ENCODE measurements at places on chromosomes 4 and X.

DNA sequence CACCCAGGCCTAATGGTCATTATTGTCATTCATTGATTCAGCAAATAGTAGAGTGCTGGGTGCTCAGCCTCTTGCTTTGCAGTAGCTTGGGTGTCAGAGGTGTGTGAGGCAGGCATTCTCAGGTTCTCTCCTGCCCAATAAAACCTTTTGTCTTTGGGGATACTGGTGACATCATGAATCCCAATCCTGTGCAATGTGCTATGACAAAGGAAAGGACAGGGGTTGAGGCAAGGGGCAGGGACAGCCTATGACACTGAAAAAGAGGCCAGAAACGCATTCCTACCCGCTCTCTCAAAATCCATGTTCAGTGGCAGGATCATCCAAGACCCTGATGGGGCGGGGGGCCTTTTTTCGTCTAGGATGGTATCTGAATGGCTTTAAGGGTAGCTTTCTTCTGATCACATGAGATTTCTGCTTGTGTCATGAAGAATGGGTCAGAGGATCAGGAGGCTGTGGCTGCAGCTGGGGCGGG is 1.5 kb upstream of the FAM193A start:
- DNase-seq = peak; percentile 12

DNA sequence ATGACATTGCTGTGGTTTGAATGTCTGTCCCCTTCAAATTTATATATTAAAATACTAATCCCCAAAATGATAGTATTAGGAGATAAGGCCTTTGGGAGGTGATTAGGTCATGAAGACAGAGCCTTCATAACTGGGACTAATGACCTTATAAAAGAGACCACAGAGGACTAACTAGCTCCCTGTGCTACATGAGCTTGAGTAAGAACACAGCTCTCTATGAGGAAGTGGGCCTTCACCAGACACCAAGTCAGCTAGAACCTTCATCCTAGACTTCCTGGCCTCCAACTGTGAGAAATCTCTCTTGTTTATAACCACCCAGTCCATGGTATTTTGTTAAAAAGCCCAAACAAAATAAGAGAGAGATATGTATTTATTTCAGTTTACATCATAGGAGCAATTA is 242.2 kb upstream of the CTSO start:
- DNase-seq = no peak

- no peak for DNase-seq
Observed at GRCh38 chr4:108636246-108636645, 14.2 kb upstream of the OSTC start.

- no peak for DNase-seq
Observed at GRCh38 chr4:97215409-97215941, 927.8 kb downstream of the STPG2 start.

- no peak for DNase-seq
Observed at GRCh38 chr4:72525938-72526337, 43.1 kb downstream of the ADAMTS3 start.

GRCh38 chr4:179040259-179040658 is 1598.0 kb upstream of the AGA start:
- DNase-seq = no peak

GRCh38 chr4:115844180-115844579 is 730.8 kb upstream of the NDST4 start:
- no peak for DNase-seq

- DNase-seq = no peak
Observed at GRCh38 chr4:129046055-129046959, 47.0 kb downstream of the SCLT1 start.

DNA sequence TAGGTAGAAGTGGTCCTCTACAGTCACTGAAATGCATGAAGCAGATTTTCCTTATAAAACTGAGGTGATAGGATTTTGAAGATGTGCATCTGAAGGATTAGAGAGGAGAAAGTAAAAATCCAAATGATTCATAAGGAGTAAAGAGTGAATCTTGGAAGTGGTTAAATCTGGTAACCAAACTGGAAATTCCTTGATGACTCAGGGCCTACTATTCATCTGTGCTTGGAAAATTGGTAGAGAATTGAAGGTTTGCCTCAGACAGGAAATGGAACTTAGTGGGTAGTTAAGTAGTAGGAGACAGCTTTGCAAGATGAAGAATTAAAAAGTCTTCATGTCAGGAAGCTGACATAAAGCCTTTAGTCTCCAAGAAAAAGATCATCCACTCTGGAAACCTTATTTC is 368.9 kb upstream of the CTSO start:
- no peak for DNase-seq

DNA sequence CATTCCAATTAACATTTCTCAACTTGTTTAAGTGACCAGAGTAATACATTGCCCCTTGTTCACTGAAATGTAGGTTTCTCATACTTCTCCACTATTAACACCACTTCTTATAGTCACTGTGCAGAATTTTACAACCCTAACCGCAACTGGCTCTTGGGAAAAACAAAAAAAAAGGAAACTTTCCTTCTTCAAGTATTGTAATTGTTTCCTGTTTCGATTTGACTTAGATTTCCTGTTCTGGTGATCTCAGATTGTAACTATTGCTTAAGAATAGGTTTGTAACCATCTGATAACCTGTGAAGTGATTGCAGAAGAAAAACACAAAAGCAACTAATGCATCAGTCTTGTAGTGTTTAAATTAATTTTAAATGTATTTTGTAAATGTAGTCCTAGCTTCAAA is 594.7 kb upstream of the GALNT7 start:
- DNase-seq = peak; percentile 5

- DNase-seq = no peak
Observed at GRCh38 chrX:131053076-131053475, 5.1 kb upstream of the ARHGAP36 start.

DNA sequence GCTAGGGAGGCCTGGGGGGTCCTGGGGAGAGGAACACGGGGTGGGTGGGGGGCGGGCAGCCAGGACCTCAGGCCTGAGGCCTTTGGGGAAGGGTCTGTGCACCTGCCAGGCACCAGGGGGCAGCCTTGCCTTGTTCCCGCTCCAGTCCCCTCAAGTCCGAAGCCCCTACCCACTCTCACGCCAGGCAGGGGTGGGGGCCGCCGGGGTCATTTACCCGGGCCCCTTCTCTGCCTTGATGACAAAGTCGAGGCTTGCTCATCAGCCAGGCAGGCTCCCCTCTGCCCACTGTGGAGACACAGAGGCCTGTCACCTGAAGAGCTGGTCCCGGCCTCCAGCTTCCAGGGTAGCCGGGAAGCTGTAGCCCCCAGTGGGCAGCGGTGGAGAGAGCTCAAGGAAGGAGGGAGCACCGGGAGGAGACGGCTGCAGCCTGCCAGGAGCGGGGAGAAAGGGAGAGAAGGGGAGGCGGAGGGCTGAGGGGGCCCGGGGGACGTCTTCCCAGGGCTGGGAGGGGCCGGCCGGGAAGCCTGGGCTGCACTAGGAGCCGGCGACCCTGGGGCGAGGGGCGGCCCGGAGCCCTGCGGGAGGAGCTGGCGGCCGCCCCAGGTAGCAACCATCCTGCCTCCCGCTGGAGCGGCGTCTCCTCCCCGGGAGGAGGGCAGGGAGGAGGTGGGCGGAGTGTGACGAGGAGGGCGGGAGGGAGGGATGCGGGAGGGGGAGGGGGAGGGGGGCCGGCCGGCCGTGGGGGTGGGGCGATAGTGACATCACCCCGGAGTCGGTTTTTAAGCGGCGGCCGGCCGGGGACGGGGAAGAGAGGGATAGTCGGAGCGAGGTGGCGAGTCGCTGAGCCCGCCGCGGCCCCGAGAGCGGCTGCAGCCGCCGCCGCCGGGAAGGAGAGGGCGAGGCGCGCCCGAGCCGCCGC is at the start of gene SLC6A8:
Gene SLC6A8 (plus strand): TSS at position 806 of the 919 bp plus-strand sequence. CDS start 649 bp downstream, outside the sequence.
- DNase-seq = peak; percentile 71

GRCh38 chr4:31667686-31668085 is 947.5 kb downstream of the PCDH7 start:
- no peak for DNase-seq

- no peak for DNase-seq
Observed at GRCh38 chrX:7062276-7062675, 85.2 kb upstream of the STS start.

DNA sequence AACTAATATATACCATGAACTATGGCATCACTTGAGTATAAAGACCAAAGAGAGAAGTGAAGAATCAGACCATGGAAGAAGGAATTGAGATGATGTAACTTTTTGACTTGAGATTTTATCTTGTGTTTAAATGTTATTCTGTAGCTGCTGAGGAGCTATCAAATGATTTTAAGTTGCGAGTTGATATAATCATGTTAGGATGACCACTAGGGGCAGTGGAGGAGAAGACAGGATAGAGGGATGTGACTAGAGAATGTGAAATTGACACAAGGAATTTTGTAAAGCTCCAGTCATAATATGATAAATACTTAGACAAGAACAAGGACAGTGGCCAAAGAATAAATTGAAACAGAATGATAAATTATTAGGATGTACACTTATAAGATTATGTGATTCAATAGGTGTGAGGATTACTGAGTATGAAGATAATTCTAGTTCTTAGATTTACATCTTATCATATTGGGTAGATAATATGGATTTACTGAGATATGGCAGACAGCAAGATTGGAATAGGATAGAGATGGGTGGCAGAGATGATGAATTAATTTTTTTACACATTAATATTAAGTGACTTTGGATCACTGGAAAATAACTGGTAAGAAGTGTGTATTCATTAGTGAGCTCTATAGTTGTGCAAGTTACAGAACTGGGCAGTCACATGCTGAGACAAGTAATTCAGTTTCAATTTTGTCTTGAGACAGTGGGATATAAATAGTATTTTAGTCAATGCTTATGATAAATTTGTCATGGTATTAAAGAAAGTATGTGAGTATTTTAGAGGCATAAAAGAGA is 816.0 kb upstream of the PCDH10 start:
- DNase-seq = no peak

DNA sequence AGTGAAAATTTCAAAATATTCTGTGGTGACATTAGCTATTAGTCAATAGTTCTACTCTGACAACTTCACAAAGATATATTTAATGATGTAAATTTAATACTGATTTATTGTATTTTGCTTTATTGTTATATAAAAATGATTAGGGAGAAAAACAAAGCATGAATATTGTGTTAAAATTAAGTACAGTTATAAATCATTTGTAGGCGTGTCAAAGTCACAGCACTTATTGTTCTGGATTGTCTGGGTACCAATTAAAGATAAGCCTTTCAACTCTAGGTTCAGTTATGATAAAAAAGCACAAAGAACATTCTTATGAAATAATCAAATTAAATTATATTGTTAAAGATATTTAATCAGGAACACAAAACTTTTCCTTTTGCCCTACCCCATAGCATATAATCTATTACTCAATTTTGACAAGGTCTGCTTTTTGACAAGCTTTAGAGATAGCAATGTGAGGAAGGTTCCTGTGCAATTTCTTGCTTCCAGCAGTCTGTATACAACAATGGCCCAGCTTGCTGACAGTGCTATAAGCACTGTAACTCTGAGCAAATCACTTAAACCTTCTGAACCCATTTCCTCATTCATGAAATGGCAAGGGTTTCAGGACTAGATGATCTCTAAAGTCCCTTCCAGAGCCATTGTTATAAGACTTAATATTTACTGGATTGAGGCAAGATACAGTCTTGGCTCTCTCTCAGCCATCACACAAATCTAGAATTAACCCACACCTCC is 910.3 kb upstream of the LCORL start:
- no peak for DNase-seq

- no peak for DNase-seq
Observed at GRCh38 chr4:30258949-30259348, 461.2 kb upstream of the PCDH7 start.

GRCh38 chrX:71859637-71860036 is 51.0 kb upstream of the NHSL2 start:
- peak; percentile 15 for DNase-seq

DNA sequence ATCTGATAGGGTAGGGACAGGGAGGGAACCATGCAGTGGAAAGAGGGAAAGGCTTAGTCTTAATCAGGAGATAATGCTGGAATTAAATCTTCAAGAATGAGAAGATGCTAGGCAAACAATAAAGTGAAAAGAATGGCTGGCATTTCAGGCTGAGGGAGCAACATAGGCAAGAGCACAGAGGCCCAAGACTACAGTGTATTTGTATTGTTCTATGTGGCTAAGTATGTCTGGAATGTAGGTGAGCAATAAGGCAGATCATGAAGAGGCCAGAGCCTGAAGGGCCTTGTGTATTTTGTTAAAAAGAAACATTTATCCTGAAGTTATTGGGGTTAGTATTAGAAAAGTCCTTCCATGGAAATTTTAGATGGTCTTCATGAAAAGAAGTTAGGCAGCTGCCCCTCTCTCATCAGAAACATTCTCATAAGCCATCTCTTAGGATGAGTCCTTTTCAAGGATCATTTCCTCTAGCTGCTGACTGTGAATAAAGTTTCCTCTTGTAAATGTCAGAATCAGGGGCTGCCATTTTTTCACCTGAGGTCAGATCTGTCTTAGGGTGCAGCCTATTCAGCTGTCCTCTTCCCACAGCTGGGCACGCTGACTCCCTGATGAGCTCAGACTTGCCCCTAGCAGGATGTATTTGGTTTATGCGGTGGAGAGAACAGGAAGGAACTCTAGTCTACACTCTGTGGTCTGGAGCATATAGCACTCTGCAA is 46.3 kb downstream of the ATP10D start:
- no peak for DNase-seq

- no peak for DNase-seq
Observed at GRCh38 chr4:30427932-30428331, 292.2 kb upstream of the PCDH7 start.

GRCh38 chr4:67684839-67685531 is 16.0 kb downstream of the UBA6 start:
- no peak for DNase-seq

GRCh38 chr4:19214591-19215186 is 1037.0 kb upstream of the SLIT2 start:
- no peak for DNase-seq

GRCh38 chr4:169658975-169659715 is 38.8 kb downstream of the CLCN3 start:
- DNase-seq = peak; percentile 14

DNA sequence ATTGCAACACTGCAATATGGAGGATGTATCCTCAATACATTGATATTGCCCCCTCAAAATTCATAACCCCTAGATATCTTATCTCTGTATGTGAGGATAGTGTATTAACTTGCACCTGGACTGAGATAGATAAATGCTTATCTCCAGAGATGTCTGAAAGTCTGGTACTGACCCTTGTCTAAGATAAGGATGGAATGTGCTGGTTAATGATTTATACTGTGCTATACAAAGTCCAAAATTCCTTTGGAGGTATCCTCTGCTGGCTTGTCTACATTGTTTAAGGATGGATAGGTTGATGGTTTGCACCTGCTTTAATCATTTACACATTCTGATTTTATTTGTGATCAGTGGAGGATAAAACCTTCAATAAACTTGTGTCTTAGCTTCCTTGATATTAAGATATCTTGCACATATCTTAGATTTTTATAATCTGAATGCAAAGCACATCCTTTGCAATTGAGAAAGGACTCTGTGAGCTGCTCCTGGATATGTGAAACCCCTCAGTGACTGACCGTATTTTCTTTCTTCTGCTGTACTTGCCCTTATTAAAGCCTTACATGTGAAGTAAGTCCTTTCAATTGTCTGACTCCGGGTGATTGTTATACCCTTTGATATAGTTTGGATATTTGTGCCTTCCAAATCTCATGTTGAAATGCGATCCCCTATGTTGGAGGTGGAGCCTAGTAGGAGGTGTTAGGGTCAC is 430.3 kb upstream of the MAOA start:
- DNase-seq = no peak
